Psoas muscle (tissue), 8 donors: ENCODE measurements at places on chromosomes 5 and 9.

- no peak overlapping the region for H3K4me3 ChIP-seq
- no peak for DNase-seq
- no peaks in the 10 kb centered on the region for H3K27me3 ChIP-seq
- no peak overlapping the region for H3K27ac ChIP-seq
- H3K4me1 ChIP-seq = no peaks in the 10 kb centered on the region
Measured at GRCh38 chr5:146073239-146073900, 32.0 kb downstream of the PLAC8L1 start.

GRCh38 chr9:131954299-131954698 is 125.4 kb downstream of the MED27 start:
- no peak overlapping the region for H3K27ac ChIP-seq
- H3K36me3 ChIP-seq = no peaks in the 10 kb centered on the region
- H3K4me1 ChIP-seq = peaks cover 12% of the 10 kb centered on the region
- no peak for DNase-seq

GRCh38 chr5:151953833-151954232 is 29.2 kb upstream of the GLRA1 start:
- no peaks in the 10 kb centered on the region for H3K36me3 ChIP-seq
- H3K27ac ChIP-seq = no peak overlapping the region

- H3K27me3 ChIP-seq = no peaks in the 10 kb centered on the region
- no peak overlapping the region for H3K4me3 ChIP-seq
- no peak overlapping the region for H3K27ac ChIP-seq
- H3K4me1 ChIP-seq = no peaks in the 10 kb centered on the region
- no peak for DNase-seq
- no peaks in the 10 kb centered on the region for H3K36me3 ChIP-seq
Measured at GRCh38 chr5:69517763-69518212, 25.2 kb downstream of the OCLN start.

DNA sequence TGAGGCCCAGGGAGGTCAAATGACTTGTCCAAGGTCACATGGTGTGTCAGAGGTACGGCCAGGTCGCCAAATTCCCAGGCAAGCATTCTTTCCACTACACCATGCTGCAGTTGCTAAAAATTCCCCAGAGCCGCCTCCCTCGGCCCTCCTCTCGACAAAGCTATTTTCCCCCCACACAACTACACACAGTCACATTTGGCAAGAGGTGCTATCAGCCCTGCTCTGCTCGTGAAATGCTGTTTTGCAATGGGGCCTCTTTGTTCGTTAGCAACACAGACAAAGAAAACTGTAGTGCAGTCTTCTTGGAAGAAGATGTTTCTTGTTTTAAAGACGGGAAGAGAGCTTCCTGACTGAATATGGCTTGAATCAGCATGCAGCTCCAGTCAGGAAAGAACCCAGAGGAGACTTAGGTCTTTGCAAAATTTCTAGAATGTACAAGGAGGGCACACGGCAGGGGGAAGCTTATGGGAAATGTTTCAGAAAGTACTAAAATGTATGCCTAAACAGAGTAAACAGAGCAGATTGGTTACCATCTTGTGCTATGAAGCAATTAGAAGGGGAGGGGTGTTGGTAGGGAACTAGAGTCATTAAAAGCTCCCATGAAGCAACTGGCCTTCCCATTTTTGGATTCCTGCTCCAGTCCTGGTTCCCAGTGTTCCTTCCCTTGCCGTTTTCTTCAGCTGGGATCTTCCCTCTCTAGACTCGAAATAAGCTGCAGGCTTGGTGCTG is 14.2 kb downstream of the SLIT3 start:
- H3K4me1 ChIP-seq = no peaks in the 10 kb centered on the region
- H3K27ac ChIP-seq = no peak overlapping the region
- no peaks in the 10 kb centered on the region for H3K36me3 ChIP-seq
- no peak for DNase-seq

DNA sequence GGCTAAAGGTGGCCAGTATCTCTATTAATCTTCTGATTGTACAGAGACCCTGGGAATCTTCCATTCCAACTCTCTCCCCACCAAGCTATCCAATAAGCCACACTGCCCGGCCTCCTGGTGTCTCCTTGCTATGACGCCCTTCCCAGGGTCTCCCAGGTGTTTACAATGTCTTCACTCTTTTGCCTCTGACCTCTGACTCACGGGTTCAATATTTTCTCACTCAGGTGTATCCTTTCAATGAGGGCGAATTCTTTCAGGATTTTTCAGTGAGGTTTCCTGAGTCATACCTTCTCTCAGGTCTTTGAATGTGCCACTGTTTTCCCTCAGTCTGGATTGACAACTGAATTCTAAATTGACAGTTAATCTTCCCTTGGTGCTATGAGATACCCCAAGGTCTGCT is 53.7 kb upstream of the IRX4 start:
- H3K27me3 ChIP-seq = peaks cover 10% of the 10 kb centered on the region
- no peak overlapping the region for H3K4me3 ChIP-seq
- H3K4me1 ChIP-seq = no peaks in the 10 kb centered on the region
- H3K36me3 ChIP-seq = no peaks in the 10 kb centered on the region

- H3K27me3 ChIP-seq = no peaks in the 10 kb centered on the region
- H3K27ac ChIP-seq = no peak overlapping the region
- DNase-seq = no peak
- H3K4me3 ChIP-seq = no peak overlapping the region
- H3K4me1 ChIP-seq = peaks cover 9% of the 10 kb centered on the region
Measured at GRCh38 chr5:81147011-81147885, 85.9 kb upstream of the CKMT2 start.

DNA sequence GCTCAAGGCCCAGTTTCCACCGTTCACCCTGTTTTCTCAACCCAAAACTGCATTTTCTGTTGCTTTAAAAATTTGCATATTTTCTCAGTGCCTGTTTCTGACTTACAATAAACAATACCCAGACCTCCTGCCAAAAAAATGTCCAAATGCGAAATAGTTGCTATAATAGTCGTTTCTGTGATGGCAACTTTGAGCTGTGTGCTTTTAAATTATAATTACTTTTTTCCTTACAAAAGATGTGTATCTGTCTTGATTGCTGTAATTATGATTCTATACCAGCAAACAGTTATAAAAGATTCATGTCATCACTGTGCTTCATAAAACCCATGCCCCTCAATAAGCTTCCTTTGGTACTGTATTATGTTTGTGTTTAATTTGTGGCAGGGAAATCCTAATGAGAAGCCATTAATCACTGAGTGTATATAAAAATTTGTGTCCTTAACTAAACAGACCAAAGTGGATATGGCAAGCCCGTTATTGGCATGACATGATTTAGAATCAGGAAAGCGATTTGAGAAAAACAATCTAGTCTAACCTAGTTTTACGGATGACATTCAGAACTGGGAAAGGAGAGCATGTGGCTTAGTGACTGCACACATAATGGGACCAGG is 5.4 kb upstream of the SLC1A3 start:
- no peak for DNase-seq
- H3K4me1 ChIP-seq = peaks cover 3% of the 10 kb centered on the region
- no peaks in the 10 kb centered on the region for H3K36me3 ChIP-seq
- H3K27me3 ChIP-seq = no peaks in the 10 kb centered on the region

DNA sequence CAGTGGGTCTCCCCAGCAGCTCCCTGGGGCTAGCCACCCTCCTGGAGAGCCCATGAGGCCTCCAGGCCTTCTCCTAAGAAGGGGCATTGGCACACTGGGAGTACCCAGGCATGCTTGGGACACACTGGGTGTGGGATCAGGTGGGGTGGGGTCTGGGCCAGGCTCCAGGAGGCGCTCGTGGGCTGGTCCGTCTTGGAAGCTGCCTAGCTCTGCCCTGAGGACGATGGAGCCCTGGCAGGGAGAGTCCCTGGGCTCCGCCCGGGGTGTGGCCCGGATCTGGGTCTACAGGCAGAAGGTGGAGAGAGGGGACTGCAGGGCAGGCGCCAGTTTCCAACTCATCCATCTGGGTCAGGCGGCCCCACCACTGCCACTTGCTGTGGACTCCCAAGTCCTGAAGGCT is 2.4 kb downstream of the PRRX2 start:
- H3K4me3 ChIP-seq = no peak overlapping the region
- H3K27me3 ChIP-seq = peaks cover 64% of the 10 kb centered on the region
- no peaks in the 10 kb centered on the region for H3K4me1 ChIP-seq
- no peak overlapping the region for H3K27ac ChIP-seq
- no peaks in the 10 kb centered on the region for H3K36me3 ChIP-seq
- no peak for DNase-seq

GRCh38 chr9:13735181-13735580 is 455.7 kb upstream of the MPDZ start:
- no peak overlapping the region for H3K27ac ChIP-seq
- no peaks in the 10 kb centered on the region for H3K36me3 ChIP-seq
- no peak for DNase-seq
- H3K27me3 ChIP-seq = no peaks in the 10 kb centered on the region
- H3K4me1 ChIP-seq = no peaks in the 10 kb centered on the region
- no peak overlapping the region for H3K4me3 ChIP-seq

- no peak for DNase-seq
- H3K27me3 ChIP-seq = peaks cover 2% of the 10 kb centered on the region
- no peaks in the 10 kb centered on the region for H3K4me1 ChIP-seq
- H3K36me3 ChIP-seq = no peaks in the 10 kb centered on the region
- no peak overlapping the region for H3K4me3 ChIP-seq
Measured at GRCh38 chr5:42923710-42924109, 112.0 kb upstream of the SELENOP start.

DNA sequence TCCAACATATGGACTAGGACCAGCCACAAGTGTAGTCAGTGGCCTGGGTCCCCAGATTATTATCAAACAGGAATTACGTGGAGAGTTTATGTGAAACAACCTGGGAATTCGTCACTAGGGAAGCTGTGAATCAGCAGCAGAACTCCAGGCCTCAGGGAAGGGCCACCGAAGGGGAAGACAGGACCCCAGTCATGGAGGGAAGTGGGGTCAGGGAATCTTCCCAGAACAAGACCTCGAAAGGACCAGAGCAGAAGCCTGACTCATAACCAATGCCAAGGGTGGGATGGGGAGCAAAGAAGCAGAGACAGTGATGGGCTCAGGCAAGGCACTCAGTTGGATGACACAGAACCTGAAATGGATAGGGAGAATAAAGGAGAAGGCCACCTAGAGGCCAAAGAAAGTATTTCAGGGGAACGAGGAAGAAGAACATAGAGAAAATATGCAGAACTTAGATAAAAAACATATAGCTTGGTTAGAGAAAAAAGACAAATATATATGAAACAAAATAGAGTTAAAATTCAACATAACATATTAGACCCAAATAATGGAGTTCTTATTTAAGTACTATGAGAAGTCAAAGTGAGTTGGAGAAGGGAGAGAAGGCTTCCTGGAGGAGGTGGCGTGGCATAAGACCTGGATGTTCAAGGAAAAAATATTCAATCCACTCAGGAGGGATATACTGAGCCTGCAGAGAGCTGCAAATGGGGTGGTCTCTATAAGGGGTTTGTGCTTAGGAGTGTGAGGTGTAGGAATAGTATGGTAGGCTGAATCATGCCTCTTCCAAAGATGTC is 66.7 kb upstream of the CAST start:
- no peak overlapping the region for H3K27ac ChIP-seq
- H3K27me3 ChIP-seq = no peaks in the 10 kb centered on the region
- no peaks in the 10 kb centered on the region for H3K4me1 ChIP-seq
- no peaks in the 10 kb centered on the region for H3K36me3 ChIP-seq

DNA sequence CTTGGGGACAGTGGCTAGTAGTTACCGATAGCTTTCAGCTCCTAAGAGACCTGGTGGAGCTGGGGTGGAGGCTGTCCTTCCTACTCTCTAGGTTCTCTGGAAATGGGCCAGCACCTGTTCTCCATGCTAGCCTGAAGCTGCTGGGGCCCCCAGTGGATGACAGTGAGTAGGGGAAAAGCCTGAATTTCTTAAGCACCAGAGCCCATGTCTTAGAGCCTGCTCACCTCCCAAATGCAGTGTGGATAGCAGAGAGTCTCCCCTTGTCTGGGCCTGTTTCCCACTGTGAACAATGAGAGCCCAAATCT is 105.8 kb downstream of the DAB2IP start:
- no peak overlapping the region for H3K27ac ChIP-seq
- no peak overlapping the region for H3K4me3 ChIP-seq
- peaks cover 51% of the 10 kb centered on the region for H3K4me1 ChIP-seq

DNA sequence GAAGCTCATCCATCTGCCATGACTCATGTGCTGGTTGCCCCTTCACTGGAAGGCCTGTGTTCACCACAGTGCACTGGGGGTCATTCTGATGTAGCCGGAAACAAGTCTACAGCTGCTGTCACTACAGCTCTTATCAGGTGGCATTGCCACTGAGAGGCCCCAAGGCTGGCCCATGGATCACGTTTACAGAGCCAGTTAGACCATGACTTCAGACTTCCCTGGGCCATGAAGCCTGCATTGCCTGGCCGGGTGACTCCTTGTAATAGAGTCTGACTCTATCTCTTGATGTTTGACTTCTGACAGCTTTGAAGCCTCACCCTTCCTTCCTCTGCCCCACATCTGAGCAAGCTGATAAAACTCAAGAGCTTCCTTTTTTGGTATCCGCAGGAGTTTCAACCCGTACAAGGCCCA is 473.5 kb upstream of the DAP start:
- no peak overlapping the region for H3K27ac ChIP-seq
- no peaks in the 10 kb centered on the region for H3K4me1 ChIP-seq
- DNase-seq = no peak
- H3K36me3 ChIP-seq = no peaks in the 10 kb centered on the region
- no peak overlapping the region for H3K4me3 ChIP-seq

DNA sequence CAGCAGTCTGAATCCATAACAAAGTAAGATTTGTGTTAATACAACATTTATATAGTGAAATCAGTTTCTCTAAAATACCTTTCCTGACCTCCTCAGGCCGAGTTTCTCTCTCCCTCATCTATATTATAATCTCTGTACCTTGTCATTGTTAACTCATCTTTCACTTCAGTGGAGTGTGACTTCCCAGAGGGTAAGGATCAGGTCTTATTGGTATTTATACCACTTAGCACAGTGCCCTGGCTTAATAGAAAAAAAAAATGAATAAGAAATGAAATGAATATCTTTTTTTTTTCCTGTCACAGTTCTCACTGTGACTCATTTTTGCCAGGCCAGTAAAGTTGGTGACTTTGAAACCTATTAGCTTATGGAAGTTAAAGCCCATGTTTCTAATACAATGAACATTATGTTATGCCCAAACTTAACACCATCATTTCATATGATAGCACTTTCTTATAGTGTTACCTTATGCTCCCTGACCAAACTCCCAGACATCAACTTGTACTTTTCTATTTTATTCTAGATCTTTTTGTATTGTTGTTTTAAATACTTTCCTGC is 90.1 kb downstream of the NR3C1 start:
- peaks cover 49% of the 10 kb centered on the region for H3K36me3 ChIP-seq
- H3K27ac ChIP-seq = peak overlapping the region; percentile 86
- no peak for DNase-seq
- H3K4me3 ChIP-seq = no peak overlapping the region
